ENCODE measurements at places on chromosomes 7 and 10.
A peak's percentile ranks its signal among the peaks of the same experiment; 100 is the strongest.

- no peak for DNase-seq
These were observed 329.4 kb downstream of the KCNMA1 start for GRCh38 chr10:77308084-77308732.

DNA sequence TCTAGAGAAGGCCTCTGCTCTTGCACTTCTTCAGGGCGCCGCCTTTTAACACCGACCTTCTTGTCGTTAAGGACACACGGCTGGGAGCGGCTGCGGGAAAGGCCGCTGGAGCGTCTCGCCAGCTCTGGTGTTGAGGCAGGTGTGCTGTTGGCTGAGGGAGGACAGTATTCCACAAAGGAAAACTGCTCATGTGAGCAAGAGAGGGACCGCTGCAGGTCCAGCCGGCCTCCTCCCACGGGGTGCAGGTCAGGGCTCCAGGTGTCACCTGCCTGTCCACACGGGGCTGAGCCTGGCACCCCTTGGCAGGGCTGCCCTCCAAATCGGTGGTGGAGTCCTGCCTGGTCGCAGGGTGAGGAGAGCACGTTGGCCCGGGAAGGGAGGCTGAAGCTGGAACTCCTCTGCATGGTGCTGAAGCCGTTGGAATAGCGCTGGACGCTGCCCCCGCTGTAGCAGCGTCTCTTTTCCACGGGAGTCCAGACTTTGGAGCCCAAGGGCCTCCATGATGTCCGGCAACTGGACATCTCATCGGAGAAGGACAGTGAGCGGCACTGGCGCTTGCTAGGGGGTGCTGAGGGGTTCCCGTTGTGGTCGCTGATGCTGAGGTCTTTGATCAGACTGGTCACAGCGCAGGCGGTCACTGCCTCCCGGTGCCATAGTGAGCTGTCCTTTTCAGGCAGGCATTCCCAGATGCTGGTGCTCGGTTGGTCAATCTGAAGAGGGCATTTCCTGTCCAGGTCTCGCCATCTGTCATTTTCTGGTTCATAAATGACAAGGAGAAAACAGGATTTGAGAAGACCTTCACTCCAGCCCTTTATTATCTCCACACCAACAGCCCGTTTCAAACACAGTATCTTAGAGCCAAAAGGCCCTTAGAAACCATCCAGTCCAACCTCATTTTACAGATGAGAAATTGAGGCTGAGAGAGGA is 62.3 kb downstream of the FAM53B start:
- no peak for DNase-seq

GRCh38 chr7:118311121-118311836 is 86.8 kb downstream of the ANKRD7 start:
- no peak for DNase-seq

DNA sequence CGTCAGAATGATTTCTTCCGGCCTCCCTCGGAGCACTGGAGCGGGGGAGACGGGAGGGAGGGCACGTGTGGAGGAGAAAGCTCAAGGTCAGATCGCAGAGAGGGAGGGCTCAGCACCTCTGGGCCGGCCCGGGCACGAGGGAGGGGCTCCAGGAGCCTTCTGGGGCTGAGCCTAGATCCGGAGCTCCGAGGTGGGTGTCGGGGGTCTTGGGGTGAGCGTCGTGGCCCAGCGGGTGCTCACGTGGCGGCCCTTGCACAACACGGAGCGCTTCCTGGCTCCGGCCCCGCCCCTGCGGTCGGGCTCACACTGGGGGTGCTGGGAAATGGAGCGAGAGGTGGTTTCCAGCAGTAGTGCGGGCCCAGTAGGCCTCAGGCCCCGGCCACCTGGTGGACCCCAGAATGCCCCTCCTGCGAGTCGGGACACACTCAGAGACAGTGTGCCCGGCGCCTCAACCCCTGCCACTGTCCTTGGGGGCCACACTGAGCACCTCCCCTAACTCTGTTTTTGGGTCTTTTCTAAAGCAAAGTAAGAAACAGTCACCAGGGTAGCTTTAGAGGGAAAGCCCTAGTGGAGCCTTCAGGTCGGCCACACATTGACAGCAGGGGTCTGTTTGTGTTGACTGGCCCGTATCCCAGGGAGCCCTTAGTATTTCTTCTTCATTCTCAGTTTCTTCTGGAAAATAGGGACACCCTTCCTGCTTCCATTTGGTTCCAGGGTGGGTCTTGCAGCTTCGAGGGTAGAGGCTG is 798 bp downstream of the PPIF start:
- DNase-seq: peak; percentile 81

- no peak for DNase-seq
These were observed 37.3 kb downstream of the CYP17A1 start for GRCh38 chr10:102799691-102800471.

GRCh38 chr7:6221340-6222319 is 50.8 kb downstream of the CYTH3 start:
- DNase-seq: no peak

DNA sequence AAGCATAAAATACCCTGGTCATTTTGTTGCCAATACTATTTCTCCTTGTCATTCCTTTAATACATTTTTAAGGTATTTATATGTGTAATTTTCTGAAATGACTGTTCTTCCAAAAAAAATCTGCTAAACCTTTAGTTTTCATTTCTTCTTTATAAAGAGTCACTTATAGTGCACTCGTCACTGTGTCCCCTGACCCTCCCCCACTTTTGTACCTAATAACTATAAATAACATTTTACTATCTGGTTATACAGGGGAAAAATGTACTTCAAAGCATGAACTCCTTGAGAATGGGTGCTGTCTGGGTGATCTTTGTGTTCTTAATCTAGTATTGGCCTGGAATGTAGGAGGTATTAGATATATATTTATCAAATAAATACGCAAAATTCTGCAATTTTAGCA is 31.1 kb downstream of the RTKN2 start:
- no peak for DNase-seq

DNA sequence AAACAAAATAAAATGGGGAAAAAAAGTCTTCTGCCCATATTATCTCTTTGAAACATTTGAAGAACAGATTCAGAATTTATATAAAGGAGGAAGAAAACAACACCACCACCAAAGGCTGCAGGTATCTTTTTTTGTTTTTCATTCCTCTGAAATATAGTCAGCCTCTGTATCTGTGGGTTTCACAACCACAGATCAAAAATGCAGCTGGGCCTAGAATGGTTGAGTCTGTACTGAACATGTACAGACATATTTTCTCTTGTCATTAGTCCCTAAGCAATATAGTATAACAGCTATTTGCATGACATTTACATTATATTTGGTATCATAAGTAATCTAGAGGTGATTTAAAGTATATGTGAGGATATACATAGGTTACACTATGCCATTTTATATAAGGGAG is 559.7 kb upstream of the LRRN3 start:
- no peak for DNase-seq

All from colonic mucosa (tissue), 4 donors.